ENCODE measurements at places on chromosomes 6 and 20. TPM values are rescaled to one million over a fixed set of nuclear protein-coding genes. Genes with fewer than 3 reads are reported as not detected.

- no peaks in the 10 kb centered on the region for H3K27me3 ChIP-seq
- DNase-seq: no peak
- no peak overlapping the region for H3K4me3 ChIP-seq
Measured at GRCh38 chr20:59966428-59966827, 8.2 kb downstream of the CDH26 start.

DNA sequence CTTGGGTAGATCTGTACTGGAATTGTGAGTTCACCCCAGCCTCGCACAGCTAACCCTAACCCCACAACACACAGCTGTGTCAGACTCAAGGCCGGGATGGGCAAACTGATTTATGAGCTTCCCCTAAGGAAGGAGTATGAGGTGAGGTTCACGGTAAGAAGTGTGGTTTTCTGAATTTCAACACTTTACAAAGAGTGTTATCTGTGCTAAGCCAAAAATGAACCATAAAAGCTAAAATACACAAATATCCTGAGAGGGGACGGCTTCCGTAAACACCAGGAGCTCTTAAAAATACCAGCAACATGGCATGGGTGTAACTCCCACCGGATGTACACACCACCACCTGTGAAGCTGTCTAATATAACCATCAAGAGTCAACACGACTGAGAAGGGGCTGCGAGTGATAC, 101.2 kb downstream of the ATP9A start:
- no peak for DNase-seq
- no peak overlapping the region for H3K27ac ChIP-seq
- no peak overlapping the region for H3K4me3 ChIP-seq
- H3K4me1 ChIP-seq: no peaks in the 10 kb centered on the region
- H3K36me3 ChIP-seq: no peaks in the 10 kb centered on the region

Gene CST7
- total RNA-seq: not detected

- no peak for DNase-seq
- no peaks in the 10 kb centered on the region for H3K36me3 ChIP-seq
- no peaks in the 10 kb centered on the region for H3K27me3 ChIP-seq
- H3K4me3 ChIP-seq: no peak overlapping the region
Measured at GRCh38 chr6:44554861-44555260, 167.4 kb downstream of the CDC5L start.

- no peaks in the 10 kb centered on the region for H3K27me3 ChIP-seq
- no peak overlapping the region for H3K27ac ChIP-seq
- DNase-seq: no peak
- no peaks in the 10 kb centered on the region for H3K4me1 ChIP-seq
- H3K36me3 ChIP-seq: no peaks in the 10 kb centered on the region
- no peak overlapping the region for H3K4me3 ChIP-seq
Measured at GRCh38 chr6:111184827-111185532, 97.7 kb downstream of the SLC16A10 start.

DNA sequence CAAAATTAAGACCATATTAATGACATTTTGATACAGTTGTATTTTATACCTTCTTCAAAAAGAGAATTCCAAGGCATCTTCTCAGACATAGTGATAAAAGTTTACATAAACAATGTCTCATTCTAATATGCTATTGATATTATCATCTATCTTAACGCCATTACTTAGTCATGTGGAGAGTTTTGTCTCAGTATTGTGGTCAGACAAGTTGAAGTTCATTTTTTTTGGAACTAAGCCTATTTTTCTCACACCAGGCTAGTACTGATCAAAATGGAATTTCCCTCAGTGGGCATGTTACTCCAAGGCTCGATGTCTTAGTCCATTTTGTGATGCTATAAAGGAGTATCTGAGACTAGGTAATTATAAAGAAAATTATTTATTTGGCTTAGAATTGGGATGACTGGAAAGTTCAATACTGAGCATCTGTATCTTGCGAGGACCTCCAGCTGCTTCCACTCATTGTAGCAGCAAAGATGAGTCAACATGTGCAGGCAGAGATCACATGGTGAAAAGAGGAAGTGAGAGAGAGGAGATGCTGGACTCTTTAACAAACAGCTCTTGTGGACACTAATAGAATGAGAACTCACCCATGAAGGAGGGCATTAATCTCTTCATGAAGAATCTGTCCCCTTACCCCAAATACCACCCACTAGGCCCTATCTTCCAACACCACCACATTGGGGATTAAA, 825.5 kb upstream of the MANEA start:
- no peak overlapping the region for H3K4me3 ChIP-seq
- H3K27ac ChIP-seq: no peak overlapping the region
- H3K36me3 ChIP-seq: no peaks in the 10 kb centered on the region

Gene NELFCD
- total RNA-seq: 75.8 TPM

- H3K4me1 ChIP-seq: no peaks in the 10 kb centered on the region
- H3K4me3 ChIP-seq: no peak overlapping the region
- no peaks in the 10 kb centered on the region for H3K36me3 ChIP-seq
- no peaks in the 10 kb centered on the region for H3K27me3 ChIP-seq
- DNase-seq: no peak
Measured at GRCh38 chr20:13207016-13207415, 14.1 kb upstream of the ISM1 start.

Gene HSPA12B
- total RNA-seq: 6.5 TPM

DNA sequence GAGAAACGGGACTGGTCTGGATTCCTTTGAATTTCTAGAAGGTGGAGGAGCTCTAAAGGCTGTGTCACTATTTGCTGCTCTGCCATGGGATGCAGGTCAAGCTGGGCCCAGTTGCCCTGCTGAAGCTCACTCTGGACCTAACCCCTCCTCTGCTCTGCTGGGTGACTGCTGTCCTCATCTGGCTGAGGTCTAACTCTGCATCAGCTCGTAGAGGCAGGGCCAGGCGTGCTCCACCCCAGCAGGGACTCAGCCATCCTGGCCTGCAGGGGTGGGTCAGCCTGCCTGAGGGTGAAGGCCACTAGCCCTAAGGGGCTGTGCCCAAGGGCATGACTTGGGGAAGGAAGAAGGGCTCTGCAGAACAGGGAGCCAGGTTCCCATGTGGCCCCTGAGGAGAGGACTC, 852 bp downstream of the CST4 start:
- no peak overlapping the region for H3K4me3 ChIP-seq
- H3K27me3 ChIP-seq: no peaks in the 10 kb centered on the region
- no peak overlapping the region for H3K27ac ChIP-seq
- no peaks in the 10 kb centered on the region for H3K36me3 ChIP-seq
- DNase-seq: no peak
- no peaks in the 10 kb centered on the region for H3K4me1 ChIP-seq

Data from GM23338 (cell line).